ENCODE measurements at places on chromosomes 13 and 19.

- DNase-seq, result no peak
Measured at GRCh38 chr19:7677669-7678311, 900 bp downstream of the MCEMP1 start.

DNA sequence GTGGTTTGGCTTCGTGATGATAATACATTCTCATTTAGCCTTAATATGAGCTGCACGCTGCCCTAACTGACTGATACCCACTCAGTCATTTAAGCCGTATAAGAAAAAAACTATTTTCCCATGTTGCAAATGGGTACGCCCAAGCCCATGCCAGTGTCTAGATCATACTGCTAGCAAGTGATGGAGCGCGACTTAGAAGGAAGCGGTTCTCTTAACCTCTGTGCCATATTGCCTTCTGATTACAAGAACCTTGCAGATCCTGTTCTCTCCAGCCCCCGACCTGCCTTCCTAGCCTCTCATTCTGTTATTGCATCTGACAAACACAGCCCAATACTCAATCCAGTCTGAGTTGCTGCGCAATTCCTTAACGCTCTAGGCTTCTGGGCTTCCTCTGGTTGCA is 603 bp downstream of the GPALPP1 start:
- peak; percentile 3 for DNase-seq

GRCh38 chr13:20424949-20425348 is 100.7 kb downstream of the CRYL1 start:
- peak; percentile 27 for DNase-seq

GRCh38 chr13:27171827-27172494 is 350 bp upstream of the USP12 start:
- DNase-seq, result peak; percentile 84

DNA sequence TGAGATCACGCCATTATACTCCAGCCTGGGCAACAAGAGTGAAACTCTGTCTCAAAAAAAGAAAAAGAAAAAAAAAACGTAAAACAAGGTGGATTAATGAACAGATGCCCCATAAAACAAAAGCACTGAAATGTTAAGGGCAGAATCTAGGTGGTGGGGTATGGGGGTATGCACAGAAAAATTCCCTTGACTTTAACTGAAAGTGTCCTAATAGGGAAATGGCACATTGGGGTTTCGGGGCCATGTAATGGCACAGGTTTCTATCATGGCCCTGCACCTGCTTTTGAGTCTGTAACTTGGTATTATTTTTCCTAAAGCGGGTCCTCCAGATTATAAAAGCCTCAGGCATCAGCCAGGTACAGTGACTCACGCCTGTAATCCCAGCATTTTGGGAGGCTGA is 16.2 kb downstream of the NOP53 start:
- DNase-seq, result no peak

DNA sequence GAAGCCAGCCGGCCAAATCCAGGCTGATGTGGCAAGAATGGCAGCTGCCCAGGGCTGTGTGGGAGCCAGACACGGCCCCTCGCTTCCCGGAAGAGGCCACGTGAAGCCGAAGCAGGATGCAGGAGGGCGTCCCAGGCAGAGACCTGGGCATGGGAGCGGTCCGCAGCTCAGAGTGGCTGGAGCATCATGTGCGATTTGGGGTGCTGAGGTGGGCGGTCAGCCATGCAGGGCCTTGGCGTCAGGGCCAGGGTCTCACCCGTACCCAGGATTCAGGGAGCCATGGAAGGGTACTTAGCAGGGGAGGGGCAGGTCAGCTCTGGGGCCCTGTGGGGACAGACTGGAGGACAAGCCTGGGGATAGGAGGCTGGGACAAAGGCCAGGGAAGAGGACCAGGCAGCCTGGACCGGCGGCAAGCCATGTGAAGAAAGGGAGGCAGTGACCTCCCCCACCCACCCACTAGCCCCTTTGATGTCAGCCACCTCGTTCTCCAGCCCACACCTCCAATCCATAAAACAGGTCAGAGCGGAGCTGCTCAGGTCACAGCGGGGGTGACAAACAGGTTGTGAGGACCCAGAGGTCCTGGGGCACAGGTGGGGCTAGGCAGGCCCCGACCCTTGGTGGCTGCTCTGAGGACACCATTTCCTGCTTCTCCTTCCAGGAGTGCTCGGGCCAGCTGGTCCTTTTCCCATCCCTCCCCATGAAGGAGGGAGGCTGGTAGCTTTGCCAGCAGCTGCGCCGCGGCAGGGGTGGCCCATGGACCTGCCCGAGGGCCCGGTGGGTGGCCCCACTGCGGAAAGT is 2.3 kb downstream of the KASH5 start:
- no peak for DNase-seq

GRCh38 chr19:23991170-23991569 is 76.5 kb downstream of the ZNF726 start:
- peak; percentile 72 for DNase-seq

DNA sequence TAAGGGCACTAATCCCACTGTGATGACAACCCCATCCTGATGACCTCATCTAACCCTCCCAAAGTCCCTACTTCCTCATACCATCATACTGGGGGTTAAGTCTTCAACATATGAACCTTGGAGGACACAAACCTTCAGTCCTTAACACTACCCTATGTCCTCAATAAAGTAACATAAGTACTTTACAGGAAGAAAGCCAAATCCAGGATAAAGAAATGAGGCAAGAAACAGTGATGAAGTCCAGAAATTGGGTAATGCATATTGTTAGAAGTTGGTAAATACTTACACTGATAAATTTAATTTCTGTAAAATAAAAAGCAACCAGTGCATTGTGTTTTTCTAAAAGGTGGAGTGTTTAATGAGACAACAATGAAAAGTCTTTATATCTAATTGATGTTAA is 284.8 kb upstream of the SOX21 start:
- DNase-seq, result no peak

DNA sequence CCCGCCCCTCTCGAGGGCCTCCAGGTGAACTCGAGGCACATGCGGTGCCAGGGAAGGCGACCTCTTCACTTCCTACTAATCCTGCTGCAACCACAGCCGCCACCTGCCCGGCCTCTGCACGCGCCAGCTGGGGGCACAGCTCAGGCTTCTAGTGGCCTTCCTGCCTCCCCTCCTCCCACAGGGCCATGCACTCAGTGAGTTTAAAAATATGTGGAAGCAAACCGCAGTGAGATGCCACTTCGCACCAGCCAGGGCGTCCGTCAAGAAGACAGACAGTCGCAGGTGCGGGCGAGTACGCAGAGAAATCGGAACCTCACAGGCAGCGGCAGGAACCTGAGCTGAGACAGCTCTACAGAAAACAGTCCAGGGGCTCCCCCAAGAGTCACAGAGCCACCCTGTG is 10.4 kb downstream of the LMNB2 start:
- no peak for DNase-seq

DNA sequence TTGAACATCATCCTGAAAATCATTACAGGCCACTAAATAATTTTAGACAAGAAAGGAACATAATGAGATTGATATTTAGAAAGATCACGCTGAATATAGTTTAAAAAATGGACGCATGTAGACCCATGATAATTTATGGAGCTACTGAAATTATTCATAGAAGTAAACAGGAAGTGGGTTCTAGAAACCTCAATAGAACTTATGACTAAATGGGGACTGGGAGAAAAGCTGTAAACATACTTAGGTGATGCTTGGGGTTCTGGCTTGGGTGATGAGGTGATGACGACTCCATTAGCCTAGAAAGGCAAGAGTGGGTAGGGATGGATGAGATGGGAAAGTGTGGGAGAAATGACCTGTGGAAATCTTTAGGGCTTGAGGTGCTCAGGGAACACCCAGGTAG is 484.0 kb downstream of the MYO16 start:
- DNase-seq, result peak; percentile 32

DNA sequence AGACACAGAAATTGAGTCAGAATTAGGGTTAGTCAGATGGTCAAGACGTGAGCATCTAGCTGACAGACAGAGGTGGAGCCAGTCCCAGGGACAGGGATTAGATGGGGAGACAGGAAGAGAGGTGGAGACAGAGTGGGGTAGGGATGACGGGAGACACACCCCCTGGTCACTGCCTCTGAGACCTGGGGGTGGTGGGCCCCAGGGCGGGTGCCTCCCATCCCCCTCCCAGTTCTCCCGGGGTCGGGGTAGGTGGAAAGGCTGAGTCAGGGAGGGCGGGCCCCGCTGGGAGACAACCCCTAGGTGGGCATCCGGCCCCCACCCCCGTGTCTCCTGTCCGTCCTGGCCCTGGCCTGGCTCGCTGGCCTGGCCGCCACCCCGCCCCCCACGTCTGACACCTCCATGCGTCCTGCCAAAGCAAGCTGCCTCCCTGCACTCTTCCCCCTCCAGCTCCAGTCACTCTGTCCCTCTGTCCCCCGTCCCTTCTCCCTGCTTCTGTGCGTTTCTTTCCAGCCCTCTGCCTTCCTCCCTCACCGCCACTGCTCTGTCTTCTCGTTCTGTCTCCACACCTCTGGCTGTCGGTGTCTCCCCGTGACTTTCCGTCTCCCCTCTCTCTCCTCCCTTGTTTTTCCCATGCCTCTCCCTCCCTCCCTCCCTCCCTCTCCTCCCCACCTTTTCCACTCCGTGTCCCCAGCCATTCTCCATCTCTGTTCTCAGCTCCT is 15.1 kb downstream of the CCDC97 start:
- DNase-seq, result peak; percentile 93

DNA sequence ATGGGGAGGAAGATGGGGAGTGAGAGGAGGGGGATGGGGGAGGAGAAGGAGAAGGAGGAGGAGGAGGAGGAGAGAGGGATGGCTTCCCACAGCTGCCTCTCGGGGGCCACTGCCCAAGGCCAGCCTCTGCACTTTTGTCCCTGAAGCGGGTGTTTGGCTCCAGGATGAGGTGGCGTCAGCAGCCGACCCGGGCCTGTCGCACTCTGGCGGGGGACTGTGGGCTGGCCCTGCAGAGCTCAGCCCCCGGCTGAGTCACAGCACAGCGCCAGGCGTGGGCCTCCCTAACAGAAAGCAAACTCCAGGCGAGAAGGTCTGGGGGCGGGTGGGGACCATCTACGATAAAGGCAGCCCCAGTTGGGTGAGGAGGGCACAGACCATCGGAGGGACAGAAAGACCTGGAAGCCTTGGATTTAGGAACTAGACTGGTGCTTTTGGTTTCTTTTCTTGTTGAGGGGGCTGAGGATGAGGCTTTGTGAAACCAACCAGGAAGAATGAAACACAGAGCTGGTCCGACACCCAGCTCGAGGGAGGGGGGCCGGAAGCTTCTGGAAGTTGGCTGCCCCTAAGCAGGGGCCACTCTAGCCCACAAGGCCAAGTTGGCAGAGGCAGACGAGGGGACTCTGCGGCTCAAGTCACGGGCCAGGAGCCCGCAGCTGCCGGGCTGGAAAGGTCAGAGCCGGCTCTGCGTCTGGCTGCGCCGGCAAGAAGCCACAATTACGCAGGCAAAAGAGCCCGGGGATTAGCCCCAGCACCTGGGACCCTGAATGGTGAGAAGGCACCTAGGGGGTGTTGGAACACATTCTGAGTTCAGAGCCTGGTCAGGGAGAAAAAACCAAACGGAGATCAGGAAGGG is 18.2 kb downstream of the LSM4 start:
- peak; percentile 87 for DNase-seq

GRCh38 chr19:6021878-6022569 is 44.1 kb upstream of the RANBP3 start:
- peak; percentile 57 for DNase-seq

DNA sequence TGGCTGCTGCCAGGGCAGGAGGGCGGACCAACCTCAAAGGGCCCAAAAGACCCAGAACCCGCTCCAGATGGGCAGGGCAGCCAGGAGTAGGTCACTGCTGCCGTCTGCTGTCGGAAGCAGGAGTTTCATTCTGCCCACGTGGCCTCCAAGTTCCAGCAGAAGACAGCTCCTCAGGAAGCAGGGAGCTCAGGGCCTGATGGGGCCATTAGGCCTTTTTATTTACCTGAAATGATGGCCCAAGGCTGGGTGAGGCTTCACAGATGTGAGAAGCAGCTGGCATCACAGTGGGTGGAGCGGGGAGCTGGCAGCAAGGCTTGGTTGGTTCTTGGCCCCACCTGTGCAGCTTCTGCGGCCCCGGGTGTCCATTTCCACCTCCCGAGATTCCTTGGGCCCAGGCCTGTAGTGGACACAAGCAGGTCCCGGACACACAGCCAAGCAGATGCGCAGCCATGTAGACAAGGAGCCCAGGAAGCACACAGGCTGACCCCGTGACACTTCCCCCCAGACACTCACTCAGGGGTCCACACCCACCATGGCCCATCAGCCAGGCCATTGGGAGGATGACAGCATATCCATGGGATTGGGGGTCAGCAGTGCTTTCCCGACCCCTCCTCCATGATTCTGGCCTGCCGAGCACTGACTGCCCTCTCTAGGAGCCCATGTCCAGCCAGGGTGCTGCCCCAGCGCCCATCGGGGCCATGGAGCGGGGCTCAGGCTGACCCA is 26.4 kb downstream of the C13orf46 start:
- no peak for DNase-seq

GRCh38 chr13:66830940-66831716 is 399.0 kb downstream of the PCDH9 start:
- no peak for DNase-seq

DNA sequence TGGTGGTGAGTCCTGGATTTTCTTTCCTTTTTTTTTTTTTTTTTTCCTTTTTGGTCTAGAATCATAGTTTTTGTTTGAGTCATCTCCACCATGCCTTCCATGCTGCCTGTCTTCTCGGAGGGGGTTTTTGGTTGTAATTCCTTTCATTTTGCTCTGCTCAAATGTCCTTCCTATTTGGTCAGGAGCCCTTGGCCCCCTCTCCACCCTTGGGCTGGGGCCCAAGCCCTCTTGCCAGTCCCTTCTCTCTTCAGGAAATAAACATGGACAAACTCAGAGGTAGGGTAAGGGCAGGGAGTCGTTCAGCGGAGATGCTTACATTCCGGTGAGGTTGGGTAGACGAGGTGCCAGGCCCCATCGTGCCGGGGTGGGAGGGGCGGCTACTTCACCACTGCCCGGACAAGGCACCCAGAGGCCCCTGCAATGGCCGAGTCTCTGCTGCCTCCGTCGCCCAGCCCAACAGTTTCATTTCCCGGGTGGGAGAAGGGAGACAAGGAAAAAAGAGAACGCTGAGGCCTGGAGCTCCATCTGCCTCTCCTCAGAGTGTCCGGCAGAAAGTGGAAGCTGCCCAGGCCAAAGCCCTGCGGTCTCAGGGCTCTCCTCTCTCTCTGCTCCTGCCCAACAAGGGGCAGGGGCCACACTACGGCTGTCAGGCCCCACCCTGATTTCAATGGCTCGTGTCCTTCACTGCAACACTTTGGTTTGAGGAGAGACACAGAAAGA is 12.7 kb downstream of the ZNF574 start:
- peak; percentile 83 for DNase-seq

DNA sequence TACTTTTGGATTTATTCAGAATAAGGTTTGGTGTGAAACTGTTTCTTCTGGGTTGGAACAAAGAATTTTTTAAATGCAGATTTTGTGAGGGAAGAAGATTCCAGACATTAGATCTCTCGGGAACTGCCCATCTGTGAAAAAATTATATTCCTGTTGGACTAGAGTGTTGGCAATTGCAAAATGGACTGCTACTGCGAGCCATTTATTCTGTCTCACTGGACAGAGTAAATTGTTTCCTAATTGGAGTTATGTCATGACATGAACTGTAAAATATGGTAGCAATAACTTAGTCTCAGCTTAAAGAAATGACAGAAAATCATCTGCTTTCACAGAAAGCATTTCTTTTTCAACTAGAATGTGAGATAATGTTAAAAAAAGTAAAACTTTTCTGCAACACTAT is 86.0 kb upstream of the MYCBP2 start:
- DNase-seq, result no peak

GRCh38 chr13:20360835-20361412 is 128.8 kb upstream of the GJB6 start:
- no peak for DNase-seq
